Stimulated activated CD8-positive, alpha-beta memory T cell treated with anti-CD3 and anti-CD28 coated beads, Interleukin-2, amount 100 ng/mL, for 48 hours (primary cell): ENCODE measurements at places on chromosomes 5 and 9.

DNA sequence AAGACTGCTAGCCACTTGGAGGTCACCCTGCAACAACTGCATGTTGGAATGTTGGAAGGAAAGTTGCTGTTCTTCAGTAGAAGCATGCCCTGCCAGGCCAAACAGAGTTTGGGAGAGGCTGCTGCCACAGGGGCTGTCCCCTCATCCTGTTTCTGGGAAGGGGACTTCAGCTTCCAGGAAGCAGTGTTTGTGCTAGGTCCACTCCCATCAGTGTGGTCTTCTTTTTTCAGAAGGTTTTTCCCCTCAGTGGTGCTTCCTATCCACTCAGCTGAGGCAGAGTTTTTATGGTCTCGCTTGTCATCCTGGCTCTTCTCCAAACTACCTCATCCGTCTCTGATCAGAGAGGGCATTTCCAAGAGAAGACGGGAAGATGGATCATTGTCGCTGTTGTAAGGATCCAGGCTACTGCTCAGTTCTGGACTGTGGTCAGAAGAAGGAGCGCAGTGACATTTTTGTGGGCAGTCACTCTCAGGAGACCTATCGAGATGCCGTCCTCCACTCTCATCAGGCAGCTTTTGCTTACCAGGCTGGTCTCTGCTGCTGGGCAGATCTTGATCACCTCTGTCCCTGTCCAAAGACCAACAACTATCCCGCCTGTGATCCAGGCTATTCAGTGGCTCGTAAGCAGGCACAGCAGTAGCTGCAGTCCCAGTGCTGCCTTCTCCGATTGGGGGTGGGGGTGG lies 97.8 kb upstream of the C5orf63 start:
- DNase-seq: no peak

GRCh38 chr9:113599646-113600022 lies 136.1 kb downstream of the RGS3 start:
- DNase-seq: no peak

GRCh38 chr5:16906255-16906654 lies 29.8 kb downstream of the MYO10 start:
- no peak for DNase-seq

DNA sequence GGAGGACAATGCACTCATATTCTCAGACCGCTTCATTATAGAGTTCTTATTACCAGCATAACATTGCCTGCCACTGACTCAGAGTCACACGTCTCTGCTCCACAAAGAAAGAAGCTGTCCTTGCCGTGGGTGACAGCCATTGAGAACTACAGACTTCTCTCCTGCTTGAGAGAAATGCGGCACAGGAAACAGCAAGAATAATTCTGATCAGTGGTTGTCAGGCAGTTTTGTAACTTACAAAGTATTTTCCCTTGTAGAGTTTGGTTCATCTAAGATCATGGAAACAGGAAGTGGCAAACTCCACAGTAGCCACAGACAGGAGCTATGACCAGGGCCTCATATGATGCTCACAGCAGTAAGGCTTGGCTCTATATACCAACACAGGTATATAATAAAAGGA lies 47.0 kb downstream of the KCNV2 start:
- DNase-seq: no peak

- no peak for DNase-seq
Observed at GRCh38 chr5:72272398-72272797, 47.6 kb downstream of the MRPS27 start.

DNA sequence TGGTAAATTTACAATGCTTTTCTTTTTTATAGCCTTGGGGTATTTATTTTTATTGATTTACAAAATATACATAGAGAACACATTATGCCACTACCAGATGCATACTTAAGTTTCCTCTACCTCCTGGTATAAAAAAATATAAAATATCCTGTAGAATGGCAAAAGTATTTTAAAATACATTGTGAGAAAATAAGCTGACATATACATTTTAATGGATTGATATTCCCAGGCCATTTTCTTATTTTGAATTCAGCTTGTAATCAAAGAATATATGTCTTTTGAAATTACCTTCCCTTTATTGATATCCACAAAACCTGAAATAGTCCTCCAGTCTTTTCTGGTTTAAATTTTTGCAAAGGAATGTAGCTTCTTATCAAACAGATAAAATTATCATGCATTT lies 923.9 kb downstream of the CDH18 start:
- DNase-seq: no peak

DNA sequence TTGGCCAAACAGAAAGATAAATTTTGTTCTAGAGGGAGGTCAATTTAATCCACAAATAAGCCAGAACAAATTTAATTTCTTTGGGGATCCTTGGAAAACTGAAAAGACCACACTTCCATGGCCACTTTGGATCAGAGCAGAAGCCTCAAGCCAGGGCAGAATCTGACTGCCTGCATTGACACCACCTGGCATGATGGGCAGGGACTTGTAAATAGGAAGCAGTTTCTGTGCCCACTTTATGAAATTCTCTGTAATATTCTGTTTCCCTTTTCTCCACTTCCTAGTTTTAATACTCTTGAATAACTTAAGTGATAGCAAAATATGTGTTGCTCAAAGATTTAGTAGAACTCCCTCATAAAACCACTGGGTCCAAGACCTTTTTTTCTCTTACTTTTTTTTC lies 6.7 kb upstream of the TMEM252 start:
- no peak for DNase-seq

DNA sequence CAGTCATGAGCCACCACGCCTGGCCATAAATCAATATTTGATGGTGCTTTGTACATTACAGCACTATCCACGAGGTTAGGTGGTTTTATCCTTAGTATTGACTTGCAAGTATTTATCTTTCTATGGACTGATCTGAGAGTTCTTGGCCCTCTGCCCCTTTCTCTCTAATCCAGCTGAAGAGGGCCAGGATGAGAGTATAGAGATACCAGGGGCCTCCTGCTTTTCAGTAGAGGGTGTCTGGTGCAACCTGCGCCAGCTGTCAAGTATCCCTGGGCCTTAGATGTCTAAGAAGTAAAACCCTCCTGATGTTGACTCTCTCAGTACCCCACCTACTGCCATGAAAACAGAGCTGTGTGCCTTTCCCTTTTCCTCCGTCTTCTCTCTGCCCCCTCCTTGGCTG lies 153.4 kb downstream of the SLIT3 start:
- DNase-seq: no peak

GRCh38 chr5:102758576-102758975 lies 3.5 kb downstream of the PAM start:
- DNase-seq: no peak

DNA sequence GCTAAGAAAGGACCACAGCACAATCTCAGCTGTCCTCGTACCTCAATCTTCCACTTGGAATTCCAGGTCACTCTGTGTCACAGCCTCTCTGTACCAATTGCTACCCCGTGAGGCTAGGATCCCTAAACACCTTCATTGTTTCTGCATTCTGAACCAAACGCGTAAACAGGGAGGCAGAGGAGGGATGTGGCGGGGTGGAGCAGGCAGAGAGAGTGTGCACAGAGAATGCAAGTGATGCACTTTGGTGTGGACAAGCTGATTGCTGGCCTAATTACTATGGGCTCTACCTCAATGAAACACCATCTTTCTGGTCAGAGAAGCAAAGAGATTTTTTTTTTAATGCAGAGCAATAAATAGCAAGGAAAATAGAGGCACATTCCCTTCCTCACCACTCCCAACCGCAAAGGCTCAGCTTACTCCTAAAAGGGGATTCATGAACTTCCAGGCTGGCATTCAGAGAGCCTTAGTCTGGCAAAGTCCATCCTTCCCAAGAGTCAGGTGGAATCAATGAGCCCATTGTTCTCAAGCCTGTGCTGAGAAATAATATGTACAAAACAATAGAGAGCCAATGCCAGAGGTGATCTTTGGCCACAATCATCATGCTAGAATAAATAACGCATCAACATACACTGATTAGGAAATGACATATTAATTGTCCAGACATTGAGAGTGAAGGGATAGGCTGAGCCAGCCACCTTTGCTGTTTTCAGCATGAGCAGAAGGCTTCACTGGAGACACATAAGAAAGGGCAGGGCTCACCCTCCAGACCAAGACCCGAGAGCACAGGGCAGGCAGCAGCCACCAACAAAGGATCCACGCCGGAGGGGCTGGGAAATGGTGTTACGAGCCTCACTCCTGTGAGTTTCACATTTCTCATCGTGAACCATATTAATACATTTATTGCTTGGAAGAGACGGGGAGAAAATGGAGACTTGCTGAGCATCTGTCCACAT lies 278.8 kb downstream of the ENC1 start:
- DNase-seq: no peak

DNA sequence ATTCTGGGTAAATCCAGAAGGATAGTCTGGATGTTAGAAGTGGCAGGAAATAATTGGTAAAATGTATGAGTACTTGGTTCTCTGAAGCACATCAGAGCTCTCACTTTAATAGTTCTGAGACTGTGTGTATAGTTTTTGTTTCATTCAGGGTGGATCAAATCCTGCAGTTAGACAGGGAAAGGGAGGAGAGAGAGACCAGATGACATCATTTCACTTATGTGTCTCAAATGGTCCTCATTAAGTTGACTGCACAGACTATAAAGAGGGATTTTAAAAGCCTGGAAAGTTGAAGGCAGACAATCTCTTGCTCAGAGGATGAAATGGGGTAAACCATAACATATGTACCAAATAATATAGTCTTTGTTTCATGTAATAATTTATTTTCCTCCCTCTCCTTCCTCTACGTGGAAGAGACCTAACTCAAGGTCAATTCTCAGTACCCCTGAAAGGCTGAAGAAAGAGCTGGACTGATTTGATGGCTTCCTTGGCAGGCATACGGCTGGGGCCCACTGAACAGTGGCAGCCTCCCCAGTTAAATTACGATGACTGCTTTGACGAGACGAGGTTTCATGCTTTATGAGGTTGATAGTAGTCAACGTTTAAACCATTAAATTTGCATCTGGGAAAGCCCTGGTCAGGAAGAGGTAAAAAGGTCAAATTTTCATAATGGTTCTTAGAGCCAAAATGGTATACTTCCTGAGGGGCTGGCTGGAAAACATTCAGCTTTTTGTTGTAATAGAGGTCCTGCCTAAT lies 395.1 kb upstream of the RPS23 start:
- no peak for DNase-seq

DNA sequence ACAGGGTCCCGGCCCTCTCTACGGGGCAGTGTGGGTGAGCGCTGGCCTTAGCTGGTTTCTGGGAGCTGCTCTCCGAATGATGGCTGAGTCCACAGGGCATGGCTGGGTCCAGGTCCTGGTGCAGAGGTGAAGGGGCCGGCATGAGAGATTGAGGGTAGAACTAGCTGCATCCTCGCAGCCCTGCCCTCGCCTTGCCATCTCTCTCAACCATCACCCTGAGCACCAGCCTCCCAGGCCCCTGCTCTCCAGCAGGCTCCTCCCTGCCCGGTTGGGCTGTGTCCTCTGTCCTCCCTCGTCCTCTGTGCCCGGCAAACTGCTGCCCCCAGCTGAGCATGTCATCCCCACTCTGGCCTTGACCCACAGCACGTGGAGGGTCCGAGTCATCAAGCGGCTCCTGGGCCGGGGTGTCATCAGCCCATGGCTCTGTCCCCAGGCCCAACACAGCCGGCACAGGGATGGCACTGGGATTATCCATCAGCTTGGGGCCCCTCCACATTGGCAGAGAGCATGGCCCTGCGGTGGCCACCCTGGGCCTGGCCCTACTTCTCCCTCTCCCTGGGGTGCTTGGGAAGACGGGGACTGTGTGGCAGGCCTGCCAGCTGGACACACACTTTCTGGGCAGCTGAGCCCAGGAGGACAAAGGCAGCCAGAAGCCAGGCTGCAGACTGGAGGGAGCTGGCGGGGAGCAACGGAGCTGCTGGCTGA lies 8.4 kb downstream of the FLT4 start:
- DNase-seq: no peak

GRCh38 chr9:87581513-87581912 lies 83.8 kb downstream of the DAPK1 start:
- DNase-seq: no peak

DNA sequence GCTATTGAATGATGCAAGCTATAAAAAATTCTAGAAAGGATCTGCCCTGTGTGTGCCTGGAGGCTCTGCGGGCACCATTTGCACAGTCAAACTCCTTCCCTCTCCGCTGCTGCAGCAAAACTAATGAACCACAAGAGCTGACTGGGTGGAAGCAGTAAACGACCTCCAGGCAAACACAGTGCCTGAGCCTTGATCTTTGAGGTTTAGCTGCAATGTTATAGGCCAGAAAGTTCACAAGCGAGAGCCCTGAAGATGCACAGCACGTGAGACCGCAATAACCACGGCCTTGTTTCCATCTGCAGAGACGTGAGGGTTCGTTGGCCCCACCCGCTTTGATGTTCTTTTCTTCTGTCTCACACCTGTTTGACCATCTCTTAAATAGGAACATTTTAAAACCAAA lies 69.2 kb upstream of the S1PR3 start:
- DNase-seq: peak; percentile 24

DNA sequence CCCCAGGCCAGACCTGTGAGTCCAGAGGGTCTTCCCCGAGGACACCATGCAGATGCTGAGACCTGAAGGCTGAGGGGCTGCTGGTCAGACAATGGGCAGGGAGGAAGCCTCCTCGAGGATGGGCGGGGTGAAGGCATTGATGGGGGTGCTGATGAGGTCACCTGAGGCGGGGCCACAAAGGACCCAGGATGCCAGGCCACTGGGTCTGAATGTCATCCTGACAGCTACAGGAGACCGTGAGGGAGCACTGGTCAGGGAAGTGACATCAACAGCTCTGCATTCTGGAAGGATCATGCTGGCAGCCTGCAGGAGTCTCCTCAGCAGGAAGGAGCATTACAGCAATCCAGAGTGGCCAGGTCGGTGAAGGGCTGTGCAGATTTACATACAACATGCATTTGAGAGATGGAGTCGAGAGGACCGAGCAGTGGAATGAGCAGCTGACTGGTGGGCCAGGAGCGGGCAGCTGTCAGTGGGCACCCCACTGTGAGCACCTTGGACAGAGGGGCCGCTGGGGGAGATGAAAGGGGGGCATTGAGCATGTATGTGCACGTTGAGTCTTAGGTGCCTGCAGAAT lies 77.7 kb upstream of the ADAMTS2 start:
- DNase-seq: no peak

DNA sequence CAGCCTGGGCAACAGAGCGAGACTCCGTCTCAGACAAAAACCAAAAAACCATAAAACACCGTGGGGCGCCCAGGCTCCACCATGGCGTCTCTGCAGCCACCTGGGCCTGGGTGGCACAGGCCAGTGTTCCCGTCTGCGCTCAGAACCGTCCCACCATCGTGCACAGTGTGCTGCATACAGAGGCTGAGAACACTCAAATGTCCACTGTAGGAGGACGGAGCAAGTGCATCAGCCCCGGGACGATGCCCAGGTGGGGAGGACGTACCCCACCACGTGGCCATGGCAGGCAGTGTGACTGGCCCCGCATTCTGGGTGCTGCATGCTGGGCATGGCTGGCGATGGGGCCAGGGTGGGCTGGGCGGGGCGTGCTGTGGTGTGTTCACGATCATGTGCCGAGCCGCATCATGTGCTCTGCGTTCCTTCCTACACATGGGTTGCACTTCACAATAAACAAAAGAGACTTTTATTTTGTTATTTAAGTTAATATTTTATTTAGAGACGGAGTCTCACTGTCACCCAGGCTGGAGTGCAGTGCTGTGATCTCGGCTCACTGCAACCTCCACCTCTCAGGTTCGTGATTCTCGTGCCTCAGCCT lies 37.8 kb downstream of the EXD3 start:
- DNase-seq: no peak

- no peak for DNase-seq
Observed at GRCh38 chr5:32572778-32573480, 12.4 kb upstream of the SUB1 start.

GRCh38 chr9:111985315-111985714 lies 88.7 kb downstream of the UGCG start:
- no peak for DNase-seq

GRCh38 chr5:124973661-124974060 lies 227.2 kb upstream of the ZNF608 start:
- no peak for DNase-seq

GRCh38 chr5:14482085-14482484 lies 99.5 kb upstream of the OTULINL start:
- no peak for DNase-seq
